ENCODE measurements at places on chromosomes 16 and 17. TPM values are rescaled to one million over a fixed set of nuclear protein-coding genes. Genes with fewer than 3 reads are reported as not detected.

AATF gene
- total RNA-seq = 21.2 TPM

- peak; percentile 84 for DNase-seq
These were observed 30.2 kb downstream of the PLCD3 start for GRCh38 chr17:45101883-45102811.

- DNase-seq = no peak
These were observed 24.4 kb downstream of the CNTROB start for GRCh38 chr17:7956228-7956965.

CTF1 gene
- 2.1 TPM for total RNA-seq

DNA sequence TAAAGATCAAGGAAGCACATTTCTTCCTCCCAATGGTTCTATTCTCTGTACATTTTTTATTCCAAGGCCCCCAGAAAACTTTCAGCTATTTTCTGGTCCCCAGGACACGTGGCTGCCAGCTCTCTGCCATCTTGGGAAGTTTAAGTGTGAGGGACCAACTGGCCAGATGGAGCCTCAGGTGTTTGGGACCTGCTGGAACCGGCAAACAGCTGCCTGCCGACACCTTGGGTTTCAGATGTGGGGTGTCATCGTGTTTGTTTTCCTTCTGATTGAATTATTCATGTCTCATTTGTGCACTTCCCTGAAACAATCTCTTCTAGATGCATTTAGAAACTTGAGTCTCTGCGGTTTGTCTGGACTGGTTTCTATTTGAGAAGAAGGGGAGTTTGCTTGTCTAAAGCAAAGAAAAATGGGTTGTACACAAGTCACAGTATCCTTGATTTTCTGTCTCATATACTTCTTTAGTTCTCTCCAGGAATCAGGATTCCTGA lies 386.5 kb downstream of the SLC39A11 start:
- DNase-seq = no peak

DNA sequence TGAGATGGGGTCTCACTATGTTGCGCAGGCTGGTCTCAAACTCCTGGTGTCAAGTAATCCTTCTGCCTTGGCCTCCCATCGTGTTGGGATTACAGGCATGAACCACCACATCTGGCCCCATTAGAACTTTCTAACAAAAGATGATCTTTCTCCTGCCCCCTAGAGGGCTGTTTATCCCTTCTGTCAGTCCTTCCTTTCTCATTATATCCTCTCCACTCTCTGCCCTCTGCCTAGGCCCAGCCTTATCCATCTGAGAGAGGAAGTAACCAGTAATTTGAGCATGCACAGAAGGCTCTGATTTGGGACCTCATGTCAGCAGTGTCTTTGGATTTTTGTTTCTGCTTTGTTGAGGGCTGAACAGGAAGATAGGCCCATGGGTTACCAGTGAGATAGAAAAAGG lies 4.4 kb upstream of the DHX40 start:
- DNase-seq = peak; percentile 12

DNA sequence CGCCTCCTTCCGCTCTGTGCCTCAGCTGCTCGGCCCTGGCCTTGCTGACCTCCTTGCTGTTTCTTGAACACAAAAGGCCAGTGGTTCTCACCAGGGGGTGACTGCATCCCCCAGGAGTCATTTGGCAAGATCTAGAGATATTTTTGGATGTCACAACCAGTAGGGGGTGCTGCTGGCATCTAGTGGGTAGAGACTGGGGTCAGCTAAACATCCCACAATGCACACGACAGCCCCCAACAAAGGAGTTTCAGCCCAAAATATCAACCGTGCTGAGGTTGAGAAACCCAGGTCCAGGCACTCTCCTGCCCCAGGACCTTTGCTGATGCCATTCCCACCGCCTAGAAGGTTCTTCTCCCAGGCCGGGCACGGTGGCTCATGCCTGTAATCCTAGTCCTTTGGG lies 39.7 kb downstream of the ABCC6 start:
- no peak for DNase-seq

- DNase-seq = peak; percentile 25
These were observed 661 bp downstream of the TEX2 start for GRCh38 chr17:64262198-64262999.

DNA sequence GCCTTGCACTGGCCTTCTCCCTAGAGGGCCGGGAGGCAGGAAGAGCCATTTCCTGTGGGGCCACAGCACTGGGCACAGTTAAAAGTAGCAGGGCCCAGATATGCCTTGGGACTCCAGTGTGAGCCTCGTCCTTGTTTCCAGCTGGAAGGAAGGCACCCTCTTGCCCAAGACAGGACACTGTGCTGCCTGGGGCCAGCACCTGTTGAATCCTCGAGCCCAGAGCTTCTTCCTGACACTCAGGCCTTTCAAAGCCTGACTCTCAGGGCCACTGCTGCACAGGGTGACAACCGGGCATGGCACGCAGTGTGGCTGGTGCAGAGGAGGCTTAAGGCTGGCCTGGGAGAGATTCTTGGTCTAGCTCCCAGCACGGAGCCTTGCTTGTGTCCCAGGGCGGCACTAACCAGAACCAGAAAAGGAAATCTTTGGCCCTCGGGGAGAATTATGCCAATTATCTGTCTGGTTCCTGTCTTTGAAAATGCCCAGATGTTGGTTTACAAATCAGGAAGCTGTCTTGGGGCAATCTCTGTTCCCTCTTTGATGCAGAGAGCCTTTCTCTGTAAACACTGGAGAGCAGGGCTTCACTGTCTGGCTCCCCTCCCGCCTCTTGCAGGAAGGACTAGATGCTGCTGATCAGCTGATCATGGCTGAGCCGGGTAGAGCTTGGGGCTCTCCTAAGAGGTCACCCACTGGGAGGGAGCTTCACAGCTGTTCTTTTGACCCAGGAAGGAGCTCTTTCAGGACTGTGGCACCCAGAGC lies 11.1 kb downstream of the LDHD start:
- no peak for DNase-seq

- no peak for DNase-seq
These were observed 5.7 kb upstream of the TOX3 start for GRCh38 chr16:52552643-52553042.

KRTAP9-8 gene
- not detected for total RNA-seq

DNA sequence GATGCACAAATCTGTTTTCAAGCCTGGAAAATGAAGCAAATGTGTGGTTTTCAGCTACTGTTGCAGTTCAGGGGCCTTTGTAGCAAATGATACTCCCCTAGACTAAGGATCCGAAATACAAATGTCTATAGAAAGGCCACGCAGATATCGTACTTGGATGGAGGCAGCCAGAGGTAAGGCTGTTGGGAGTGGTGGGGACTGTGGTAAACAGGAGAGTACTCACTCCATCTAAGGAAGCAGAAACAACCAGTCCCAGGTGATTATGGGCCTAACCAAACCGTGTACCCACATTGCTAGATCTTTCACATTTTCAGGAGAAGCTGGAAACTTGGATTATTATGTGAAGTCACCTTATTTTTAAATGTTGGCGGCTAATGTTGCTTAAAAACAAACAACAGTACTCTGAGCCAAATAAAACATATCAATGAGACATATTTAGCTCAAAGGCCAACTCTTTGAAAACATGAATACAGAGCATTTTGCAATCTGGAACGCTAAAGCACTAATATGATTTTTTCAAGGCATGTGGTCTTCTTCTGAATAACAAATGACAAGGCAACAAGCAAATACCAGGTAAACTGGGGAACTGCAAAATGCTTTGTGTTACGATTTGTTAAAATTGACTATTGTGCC lies 110.1 kb downstream of the YPEL2 start:
- no peak for DNase-seq

- no peak for DNase-seq
These were observed 237.3 kb downstream of the CCDC182 start for GRCh38 chr17:57507828-57508227.

- peak; percentile 77 for DNase-seq
These were observed 10.2 kb upstream of the ETV4 start for GRCh38 chr17:43556292-43556691.

CHD9NB gene
- 1.8 TPM for total RNA-seq

- DNase-seq = no peak
These were observed 56.2 kb upstream of the TEKT3 start for GRCh38 chr17:15397620-15398019.

HLF gene
- total RNA-seq = 0.32 TPM

- no peak for DNase-seq
These were observed 213.5 kb downstream of the RAB11FIP4 start for GRCh38 chr17:31604936-31605335.

DNA sequence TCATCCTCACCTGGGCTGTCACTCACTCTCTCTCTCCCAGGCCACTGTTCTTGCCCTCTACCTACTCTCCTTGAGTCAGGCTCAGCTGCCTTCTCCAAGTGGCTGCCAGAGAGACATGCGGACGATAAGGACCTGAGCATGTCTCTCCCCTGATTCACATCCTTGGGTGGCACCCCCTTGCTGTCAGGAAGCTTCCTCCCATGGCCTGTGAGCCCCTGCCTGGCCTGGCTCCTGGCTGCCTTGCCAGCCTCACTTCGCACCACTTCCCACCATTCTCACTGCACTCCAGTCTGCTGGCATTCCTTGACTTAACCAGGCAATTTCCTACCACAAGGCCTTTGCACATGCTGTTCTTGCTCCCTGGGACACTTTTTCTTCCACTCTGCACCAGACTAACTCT lies 2.7 kb upstream of the ALDH3A1 start:
- peak; percentile 66 for DNase-seq

GRCh38 chr16:67445913-67446907 lies 15.3 kb downstream of the HSD11B2 start:
- DNase-seq = no peak

DNA sequence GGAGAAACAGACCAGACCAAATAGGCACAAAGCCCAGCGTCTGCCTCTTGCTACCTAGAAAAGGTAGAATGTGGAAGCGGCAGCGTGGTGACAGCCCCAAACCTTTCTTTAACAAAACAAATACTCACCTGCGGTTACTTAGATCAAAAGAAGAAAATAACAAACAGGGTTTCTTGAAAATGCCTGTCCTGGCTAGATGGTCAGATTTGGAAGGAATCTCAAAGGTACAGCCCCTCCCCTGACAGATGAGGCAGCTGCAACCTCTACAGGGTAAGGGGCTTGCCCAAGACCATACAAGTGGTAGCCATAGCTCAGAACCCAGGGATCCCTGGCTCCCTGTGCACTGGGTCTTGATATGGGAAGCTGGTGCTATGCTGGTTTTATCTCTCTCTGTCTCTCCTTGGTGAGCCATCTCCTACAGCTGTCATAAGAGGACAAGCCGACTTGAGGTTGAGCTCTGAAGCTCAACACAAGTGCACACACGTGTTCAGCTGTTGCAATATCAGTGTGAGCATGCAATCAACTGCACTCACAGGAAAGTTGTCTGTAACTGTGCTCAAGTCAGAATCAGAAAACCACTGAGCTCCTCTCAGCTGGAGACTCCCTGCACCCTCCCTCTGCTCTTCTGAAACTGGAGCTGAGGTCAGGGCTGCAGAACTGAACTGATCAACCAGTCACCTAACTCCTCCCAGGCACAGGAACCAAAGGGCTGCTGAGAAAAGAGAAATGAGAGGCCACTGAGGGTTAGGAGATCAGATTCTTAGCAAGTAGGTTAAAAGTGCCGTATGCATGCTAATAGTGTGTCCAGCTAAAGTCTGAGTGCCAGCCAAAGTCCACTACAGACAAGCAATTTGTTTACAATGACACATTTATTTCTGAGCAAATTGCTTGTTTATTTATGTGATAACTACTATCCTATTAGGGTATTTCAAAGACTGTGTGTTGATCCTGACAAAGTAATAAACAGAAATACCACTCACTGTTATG lies 6.1 kb upstream of the RNF157 start:
- DNase-seq = no peak

DNA sequence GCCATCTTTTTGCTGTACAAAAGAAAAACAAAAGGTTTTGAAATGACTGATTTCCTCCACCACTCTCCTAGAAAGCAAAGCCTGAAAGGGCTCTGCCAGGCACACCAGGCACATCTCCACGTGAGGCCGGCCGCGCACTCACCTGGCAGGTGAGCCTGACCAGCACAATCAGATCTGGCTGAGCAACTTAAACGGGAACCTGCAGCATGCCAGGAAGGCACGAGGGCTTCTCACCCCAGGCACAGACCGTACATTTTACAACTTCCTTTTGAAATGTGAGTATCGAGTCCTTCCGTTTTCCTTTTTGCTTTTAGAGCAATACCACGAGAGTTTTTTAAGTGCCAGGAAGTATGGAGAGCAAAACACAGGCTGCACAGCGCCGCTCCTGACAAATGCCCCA lies 22.5 kb downstream of the SLC38A10 start:
- DNase-seq = no peak

DNA sequence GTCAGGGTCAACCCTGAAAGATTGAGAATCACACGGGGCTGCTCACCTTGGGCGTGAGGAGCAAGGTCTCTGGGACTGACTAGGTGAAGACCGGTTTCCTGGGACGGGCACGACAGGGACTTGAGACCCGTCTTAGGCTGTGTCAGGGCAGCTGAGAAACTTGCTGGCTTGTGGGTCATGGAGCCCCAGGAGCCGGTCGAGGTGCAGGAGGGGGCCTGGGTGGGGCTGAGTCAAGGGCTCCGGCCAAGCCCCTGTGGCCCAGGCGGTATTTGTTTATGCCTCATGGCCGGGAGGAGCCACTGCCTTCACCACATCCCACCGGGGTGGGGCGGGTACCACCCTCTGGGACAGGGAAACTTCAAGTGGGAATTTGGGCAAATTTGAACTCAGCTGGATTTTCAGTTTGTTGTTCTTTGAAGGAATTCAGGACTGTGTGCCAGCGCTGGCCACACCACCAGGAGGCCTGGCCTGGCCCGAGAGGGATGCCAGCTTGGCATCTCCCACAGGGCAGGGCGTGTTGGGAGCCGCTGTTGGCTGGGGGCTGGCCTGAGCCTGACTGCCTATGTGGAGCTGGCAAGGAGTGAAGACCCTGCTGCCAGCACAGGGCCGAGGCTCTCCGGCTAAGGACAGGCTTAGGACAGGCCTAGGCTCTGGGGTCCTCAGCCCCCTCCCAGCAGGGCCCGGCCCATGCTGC lies 116.1 kb downstream of the METRNL start:
- no peak for DNase-seq

NPIPB5 gene
- 280 TPM for total RNA-seq

GRCh38 chr16:84511180-84511800 lies 6.8 kb upstream of the MEAK7 start:
- DNase-seq = peak; percentile 72

PDILT gene
- not detected for total RNA-seq

PPP1R1B gene
- total RNA-seq = 0.17 TPM

GRCh38 chr17:29584452-29585079 lies 4.9 kb downstream of the GIT1 start:
- no peak for DNase-seq

DNA sequence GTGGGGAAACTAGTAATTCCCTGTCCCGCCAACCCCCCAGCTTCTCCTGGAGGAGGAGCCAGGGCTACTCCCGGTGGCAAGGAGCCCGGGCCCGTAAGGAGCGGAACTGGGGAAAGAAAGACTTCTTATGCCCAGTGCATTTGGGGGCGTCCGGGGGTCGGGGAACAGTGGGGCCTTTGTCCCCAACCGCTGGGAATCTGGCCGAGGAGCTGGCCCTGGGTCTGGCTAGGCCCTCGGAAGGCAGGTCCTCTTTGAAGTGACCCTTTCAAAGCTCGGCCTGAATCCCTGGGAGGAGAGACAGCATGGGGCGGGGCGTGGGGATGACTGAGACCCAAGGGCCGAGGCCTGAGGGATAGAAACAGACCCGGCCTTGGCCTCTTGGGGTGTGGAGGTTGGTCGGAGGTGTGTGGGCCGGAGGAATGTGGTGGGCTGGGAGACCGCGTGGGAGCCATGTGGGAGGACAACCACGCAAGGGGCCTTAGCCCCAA lies 6.0 kb downstream of the ARHGAP23 start:
- no peak for DNase-seq

Data from mammary epithelial cell (primary cell).